ENCODE measurements at places on chromosomes 4 and X.

DNA sequence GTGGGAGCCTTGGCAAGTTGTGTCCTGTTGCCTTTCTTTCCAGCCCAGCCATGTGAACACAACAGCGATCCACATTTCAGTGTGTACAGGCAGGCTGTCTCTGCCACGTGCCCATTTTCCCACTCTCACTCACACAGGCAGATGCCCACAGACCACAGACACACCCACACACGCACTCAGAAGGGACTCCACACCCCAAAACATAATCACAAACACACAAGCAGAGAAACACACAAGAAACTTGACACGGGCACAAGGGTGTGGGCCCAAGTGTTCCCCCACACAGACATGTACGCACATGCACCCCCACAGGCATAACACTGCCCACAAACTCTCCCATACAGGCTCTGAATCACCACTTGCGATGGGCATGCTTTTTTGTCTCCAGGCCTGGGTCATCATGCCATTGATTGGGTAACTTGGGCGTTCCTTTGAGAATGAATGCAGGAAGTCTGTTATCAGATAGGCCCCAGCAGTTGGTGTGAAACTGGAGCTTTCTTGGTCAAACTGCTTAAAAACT lies 84.3 kb downstream of the NBDY start:
- DNase-seq, result peak; percentile 58

DNA sequence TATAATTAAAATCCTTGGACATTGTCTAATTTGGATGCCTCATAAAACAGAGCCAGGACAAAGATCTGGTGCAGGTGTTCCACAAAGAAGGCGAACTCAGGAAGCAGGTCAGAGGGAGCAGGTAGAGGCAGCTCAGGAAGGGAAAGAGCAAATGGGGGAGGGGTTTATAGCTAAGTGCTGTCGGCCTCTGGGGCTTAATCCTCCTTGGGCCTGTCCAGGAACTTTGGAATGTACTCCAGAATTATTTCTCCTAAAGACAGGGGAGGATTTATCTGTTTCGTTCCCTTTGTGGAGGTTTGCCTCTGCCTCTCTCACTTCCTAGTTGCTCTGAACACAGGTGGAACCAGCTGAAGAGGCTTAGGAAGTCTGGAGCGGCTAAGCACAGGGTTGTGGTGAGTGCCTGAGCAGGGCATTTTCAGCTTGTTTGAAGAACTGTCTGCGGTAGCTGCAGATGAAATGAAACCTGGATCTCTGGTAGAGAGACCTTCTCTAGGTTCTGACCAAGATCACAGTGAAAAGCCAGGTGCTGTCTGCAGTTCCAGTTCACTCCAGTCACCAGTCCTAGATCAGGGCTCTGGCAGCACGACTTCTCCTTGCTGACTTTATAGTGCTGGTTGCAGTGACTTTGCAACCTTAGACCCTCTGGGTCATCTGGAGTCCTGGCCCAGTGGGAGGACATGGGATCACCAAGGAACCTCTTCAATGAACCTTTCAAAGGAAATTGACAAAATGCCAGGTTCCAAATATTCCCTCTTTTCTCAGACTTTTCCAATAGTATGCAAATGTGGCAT lies 519.2 kb downstream of the PCDH10 start:
- no peak for DNase-seq

DNA sequence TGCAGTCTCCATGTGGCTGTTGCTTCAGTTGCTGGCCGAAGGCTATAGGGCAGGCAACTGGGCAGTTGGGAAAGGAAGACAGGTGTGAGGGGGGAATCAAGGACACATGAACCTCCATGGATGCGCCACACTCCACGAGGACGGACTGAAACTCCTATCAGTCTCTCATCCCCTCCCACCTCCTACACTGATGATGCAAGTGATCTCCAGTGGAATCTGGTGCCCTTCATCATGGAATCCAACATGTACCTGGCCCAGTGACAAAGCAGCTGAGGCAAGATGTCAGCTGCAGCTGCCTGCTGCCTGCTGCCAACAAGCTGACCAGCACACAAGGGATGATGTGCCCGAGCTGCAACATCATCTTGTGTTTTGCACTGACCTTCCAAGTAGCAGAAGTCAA lies 26.0 kb upstream of the MGST2 start:
- DNase-seq, result no peak

- DNase-seq, result no peak
Observed at GRCh38 chrX:123990169-123990568, 28.7 kb downstream of the STAG2 start.

DNA sequence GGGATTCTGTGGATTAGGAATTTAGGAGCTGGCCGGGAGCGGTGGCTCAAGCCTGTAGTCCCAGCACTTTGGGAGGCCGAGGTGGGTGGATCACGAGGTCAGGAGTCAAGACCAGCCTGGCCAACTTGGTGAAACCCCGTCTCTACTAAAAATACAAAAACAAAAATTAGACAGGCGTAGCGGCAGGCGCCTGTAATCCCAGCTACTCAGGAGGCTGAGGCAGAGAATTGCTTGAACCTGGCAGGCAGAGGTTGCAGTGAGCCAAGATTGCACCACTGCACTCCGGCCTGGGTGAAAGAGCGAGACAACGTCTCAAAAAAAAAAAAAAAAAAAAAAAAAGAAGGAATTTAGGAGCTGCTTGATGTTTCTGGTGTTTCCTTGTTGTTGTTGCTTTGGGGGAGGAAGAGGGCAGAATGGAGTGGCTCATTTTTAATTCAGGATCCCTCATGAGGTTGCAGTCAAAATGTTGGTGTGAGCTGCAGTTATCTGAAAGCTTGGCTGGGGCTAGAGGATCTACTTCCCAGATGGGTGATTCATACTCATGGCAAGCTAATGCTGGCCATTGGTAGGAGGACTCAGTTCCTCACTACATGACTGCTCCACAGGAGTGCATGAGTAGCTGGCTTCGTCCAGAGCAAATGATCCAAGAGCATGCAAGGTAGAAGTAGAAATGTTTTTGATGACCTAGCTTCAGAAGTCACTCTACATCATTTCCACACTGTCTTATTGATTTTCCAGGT lies 26.5 kb upstream of the JADE1 start:
- no peak for DNase-seq

DNA sequence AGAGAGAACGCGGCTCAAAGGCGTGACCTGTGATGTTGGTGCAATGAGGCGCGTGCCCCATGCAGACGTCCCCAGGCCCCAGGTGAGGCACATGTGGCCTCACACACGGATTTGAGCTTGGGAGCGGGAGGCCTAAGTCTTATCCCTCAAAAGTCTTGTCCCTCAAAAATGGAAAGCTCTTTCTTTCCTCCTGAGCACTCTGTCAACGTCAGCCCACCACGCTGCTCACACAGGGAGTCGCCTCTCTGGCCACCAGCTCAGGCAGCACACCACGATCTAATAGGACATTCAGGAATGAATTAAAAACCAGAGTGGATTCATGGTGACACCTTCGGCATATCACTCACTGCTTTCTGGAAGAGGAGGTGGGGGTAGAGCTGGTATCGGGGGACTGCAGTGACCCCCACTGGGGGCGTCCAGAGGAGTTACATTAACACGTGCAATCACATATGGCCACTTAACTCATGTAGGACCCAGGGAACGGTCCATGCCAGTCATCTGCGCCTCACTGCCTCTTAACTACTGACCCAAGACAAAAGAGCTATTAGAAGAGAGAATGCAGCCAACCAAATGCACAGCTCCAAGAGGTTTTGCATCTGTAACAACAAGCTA lies 21.9 kb upstream of the CYP4V2 start:
- DNase-seq, result no peak

DNA sequence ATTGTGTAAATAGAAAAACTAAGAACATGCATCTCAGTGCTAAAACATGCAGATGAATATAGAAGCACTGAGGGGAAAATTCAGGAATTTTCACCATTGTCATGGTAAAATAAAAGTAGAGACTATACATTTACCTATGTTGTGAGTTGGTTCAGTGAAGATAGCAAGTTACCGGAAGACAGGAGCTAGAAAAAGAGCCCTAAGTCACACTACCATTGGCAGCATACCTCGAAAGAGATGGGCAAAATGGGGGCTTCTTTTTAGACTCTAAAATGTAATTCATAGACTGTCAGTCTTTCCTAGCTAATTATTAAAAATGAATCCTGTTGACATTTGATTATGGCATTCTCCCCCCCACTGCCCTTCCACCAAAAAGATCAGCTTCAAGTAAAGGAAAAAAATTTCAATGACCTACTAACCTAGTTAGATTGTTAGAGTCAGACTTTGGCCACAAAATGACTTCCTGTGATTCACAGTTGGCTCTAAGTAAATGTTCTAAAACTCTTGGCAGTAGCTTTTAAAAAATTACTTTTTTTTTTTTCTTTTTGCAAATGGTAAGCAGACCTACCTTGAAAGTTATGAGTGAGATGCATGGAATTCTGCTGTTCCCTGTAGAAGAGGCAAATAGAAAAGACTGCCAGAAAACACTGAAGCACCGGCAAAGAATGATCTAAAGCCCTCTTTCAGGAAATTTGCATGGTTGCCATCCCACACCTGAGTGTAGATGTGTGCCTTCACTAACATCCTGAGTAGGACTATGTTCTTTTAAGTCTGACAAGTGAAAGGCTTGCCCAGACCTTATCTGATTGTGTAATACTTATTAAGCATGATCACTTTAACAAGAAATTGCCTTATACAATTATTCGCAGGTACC lies 26.4 kb upstream of the ARSJ start:
- DNase-seq, result no peak

- no peak for DNase-seq
Observed at GRCh38 chr4:128528793-128529553, 241.4 kb upstream of the PGRMC2 start.

- DNase-seq, result no peak
Observed at GRCh38 chr4:147862043-147862692, 130.3 kb downstream of the ARHGAP10 start.

DNA sequence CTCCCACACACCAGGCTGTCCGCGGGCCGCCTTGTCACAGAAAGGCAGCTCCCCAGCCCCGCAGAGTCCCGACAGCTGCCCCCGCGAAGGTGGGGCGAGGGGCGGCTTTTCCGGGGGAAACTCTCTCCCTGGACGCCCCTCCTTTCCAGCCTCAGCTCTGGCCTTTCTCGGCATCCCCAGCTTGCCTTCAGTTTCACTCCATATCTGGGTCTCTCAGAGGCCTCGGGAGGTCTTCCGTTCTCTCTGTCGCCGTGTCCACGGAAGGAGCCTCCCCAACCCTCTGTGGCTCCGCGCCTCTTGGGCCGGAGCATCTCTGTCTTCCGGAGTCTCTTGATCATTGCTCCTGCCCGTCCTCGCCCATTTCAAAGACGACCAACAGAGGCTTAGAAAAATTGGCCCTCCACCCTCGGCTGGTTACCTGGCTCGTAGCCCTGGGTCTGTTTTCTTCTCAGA lies 6.1 kb upstream of the MSX1 start:
- no peak for DNase-seq

DNA sequence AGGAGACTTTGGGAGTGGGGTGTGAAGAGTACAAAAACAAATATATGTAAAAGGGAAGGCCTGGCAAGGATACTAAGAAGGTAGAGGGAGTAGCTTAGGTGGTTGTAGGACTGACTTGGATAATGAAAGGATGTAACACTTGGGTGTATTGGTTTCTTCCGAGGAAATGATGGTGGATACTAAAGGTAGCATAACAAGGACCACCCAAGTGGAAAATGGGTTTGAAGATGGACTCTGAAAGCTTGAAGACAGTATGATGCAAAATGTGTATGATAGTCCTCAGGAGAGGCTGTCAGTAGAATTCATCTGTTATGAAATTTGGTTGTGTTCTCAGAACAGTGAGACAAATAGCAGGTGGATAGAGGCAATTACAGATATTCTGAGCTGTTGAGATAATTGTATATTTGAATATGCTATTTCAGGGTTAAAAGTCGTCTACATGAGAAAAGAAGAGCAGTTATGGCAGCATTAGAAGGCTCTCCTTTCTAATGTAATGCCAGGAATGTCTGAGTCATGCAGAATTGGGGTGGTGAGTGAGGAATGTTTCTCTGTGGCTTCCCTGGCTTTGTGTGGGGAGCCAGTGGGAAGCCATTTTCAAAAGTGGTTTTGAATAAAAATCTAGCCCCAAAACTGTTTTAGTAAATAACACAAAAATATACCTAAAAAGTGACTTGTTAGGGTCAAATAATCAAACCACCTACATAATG lies 75.6 kb downstream of the FHIP1A start:
- no peak for DNase-seq

DNA sequence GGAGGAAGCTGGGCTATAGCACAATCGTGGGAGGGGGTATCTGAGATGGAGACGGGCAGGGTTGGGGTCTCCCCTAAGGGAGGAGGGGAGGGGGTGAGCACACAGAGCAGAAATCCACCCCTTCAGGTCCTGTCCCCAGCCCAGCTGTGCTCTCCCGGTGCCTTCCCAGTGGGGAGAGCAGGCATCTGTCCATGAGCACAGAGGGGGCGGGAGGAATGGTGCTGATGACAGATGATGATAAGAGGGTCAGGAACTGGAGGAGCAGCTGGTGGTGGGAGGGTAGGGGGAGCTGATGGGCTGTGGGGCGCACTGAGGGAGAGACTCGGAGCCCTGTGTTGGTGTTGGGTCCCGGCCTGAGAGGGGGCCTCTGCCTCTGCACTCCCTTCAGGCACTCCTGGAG lies 8.6 kb downstream of the ATP2B3 start:
- DNase-seq, result no peak

GRCh38 chr4:53889326-53890055 lies 174.9 kb downstream of the CHIC2 start:
- no peak for DNase-seq

DNA sequence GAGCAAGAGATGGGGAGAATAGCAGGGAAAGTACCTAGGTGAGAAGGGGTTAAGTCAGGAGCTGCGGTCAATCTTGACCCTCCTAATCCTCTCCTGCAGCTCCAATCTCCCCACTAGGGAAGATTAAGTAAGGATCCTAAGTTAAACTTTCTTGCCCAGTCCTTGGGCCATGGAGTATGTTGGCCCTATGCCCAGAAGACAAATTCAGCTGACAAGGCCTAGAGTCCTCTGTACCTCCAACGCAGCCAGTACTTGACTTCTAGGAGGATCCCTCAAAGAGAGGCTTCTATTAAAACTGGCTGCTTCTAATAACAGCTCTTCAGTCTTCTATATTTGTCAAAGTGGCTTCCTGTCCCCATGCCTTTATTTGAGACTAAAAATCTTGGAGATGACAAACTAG lies 1.4 kb downstream of the CLDN2 start:
- DNase-seq, result no peak

- DNase-seq, result no peak
Observed at GRCh38 chrX:10769195-10769594, 148.8 kb upstream of the MID1 start.

GRCh38 chr4:4524364-4524763 lies 17.5 kb downstream of the STX18 start:
- DNase-seq, result peak; percentile 42

- DNase-seq, result no peak
Observed at GRCh38 chrX:101774340-101774739, 114.7 kb upstream of the ARMCX2 start.

GRCh38 chr4:98639523-98639922 lies 18.9 kb downstream of the TSPAN5 start:
- no peak for DNase-seq

All from central memory CD8-positive, alpha-beta T cell (primary cell).